ENCODE measurements at places on chromosomes 3 and 15.

DNA sequence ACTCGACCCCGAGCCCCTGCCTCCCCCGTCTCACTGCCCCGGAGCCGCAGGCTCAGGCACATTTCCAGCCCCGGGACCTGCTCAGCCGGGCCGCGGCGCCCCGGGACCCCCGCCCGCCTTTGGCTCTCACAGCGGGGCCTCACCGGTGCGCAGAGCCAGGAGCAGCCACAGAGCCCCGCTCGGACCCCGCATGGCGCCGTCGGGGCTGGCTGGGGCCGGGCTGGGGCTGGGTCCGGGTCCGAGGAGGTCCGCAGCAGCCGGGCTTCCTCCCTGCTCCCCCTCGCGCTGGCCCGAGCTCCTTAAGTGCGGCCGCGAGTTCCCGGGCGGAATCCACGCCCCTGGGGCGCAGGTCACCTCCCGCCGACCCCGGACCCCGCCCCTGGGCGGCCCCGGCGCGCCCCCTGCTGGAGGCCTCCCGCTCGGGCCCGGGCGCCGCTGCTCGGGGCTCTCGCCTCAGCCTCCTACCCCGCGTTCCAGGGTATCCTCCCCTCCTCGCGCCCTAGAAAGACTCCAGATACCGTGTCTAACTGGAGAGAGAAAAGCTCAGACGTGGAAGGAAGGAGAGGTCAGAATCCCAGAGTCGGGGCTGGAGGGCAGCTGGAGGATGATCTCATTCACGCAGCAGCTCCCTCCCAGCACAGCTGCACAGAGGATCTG is at the start of gene MELTF:
Gene MELTF, minus strand, starts transcription at position 307 of the 657 bp plus-strand sequence. Its CDS starts 115 bp downstream, at position 192.
- peak; percentile 35 for DNase-seq

DNA sequence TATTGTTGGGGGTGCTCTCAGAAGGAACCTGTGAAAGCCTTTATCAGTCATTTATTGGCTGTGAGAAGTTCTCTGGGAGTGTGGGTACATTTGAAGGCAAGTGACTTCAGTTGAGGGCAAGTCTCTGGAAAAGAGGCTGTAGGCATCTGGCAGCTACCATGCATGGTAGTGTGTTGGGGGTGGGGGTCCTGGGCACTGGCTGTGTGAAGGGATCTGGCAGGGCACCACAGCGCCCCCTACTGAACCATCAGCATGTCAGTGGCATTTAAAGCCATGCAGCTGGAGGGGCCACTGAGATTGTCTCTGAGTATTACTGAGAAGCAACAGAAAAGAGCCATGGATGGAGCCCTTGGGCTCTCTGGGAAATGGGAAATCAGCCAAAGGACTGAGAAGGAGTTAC is 30.6 kb downstream of the CRTAP start:
- no peak for DNase-seq

- DNase-seq: no peak
Measured at GRCh38 chr3:182814419-182815062, 21.2 kb downstream of the ATP11B start.

DNA sequence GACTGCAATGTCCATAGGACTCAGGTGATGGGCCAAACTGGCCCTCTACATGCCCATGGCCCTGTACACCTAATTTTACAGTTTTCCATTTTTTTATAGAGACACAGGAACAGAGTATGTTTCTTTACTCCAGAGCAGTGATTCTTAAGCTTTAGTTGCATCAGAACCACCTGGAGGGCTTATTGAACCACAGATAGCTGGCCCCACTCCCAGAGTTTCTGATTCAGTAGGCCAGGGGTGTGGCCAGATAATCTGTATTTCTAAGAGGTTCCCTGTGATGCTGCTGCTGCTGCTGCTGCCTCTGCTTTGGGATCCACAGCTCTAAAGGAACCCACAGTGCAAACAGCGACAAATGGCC is 5.1 kb downstream of the RBP1 start:
- peak; percentile 50 for DNase-seq

- DNase-seq: no peak
Measured at GRCh38 chr3:5980475-5980874, 793.0 kb downstream of the EDEM1 start.

DNA sequence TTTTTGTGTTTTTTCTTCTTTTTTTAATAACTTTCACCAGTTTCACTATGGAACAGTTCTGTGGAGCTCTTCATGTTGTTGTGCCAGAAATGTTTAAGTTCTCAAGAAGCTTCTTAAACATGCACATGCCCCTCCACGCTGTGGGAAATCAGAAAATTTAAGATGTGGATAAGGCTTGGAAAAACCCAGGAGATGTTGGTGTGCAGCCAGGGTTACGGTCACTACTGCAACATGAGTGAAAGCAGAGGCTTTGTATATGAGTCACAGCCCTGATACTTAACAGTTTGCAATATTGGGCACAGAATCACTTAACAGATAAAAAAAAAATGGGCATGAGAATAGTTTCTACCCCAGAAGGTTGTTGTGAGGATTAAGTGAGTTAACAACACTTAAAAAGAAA is 399.9 kb downstream of the LRTM1 start:
- DNase-seq: no peak

- DNase-seq: no peak
Measured at GRCh38 chr3:117537949-117538348, 828.4 kb downstream of the TUSC7 start.

GRCh38 chr3:3127432-3128010 is 781 bp downstream of the TRNT1 start:
- DNase-seq: no peak

DNA sequence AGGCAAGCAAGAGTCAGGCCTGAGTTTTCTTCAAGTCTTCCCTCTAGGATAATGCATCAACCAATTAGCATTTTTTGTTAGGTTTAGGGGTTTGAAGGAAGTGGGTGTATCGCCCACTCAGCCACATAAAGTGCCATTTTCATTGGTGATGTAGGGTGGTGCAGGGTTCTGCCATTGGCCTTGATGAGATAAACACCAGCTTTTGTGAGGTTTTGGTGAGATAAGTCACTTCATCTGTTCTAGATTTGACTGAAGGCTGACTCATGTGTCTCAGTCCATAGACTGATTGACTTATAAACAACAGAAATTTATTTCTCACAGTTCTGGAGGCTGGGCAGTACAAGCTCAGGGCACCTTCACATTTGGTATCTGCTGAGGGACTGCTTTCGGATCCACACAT is 84.5 kb upstream of the C3orf80 start:
- DNase-seq: no peak

Measured in NCI-H2029 (cell line).